ENCODE measurements at places on chromosomes 1 and 21.

GRCh38 chr1:219460896-219461815 lies 151.7 kb downstream of the ZC3H11B start:
- DNase-seq = no peak

DNA sequence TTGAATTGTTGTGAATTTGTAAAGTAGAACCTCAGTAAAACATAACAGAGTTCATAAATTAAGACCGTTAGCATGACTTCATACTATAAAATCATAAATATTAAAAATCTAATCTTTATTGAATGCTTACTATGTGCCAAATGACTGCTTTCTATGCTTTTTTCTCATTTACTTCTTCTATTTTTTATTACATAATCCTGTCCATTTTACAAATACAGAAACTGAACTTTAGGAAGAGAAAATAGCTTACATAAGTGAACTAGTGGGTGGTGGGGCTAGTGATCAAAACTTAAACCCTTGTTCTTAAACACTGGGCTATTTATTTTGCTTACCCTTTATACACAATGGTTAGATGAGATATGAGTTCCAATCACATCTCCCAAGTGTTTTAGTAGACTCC lies 122.3 kb downstream of the ZC3H11B start:
- DNase-seq = no peak

DNA sequence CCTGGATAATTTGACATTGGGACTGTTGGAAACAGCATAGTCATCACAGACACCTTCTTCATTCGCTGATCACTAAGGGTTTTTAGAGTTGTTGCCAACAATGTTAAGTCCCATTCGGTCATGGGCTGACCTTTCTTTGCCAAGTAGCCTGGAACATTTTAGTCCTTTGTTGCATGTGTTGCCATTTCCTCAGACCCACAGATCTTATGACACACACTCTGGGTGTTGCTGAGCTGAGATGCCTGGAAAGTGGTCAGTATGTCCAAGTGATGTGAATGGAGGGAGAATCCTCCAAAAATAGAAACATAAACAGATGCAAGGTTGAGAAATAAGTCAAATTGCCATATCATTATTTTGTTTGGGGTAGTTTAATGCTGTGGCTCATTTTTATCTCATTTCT lies 61.5 kb upstream of the GJA5 start:
- no peak for DNase-seq

- no peak for DNase-seq
These were observed 59.3 kb downstream of the AJAP1 start for GRCh38 chr1:4713669-4714068.

DNA sequence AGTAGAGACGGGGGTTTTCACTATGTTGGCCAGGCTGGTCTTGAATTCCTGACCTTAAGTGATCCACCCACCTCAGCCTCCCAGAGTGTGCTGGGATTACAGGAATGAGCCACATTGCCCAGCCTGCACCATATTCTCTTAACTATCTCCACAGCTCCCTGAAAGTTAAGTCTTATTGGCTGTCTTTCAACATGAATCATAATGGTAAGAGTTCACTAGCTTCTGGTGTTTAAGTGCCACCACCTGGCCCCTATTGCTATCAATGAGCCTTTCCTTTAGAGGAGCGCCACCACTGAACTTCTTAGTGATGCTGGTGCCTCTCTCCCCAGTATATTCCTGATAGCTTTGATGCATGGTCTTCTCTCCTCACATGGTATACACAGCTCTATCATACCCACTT lies 15.7 kb downstream of the ZFYVE9 start:
- DNase-seq = no peak

DNA sequence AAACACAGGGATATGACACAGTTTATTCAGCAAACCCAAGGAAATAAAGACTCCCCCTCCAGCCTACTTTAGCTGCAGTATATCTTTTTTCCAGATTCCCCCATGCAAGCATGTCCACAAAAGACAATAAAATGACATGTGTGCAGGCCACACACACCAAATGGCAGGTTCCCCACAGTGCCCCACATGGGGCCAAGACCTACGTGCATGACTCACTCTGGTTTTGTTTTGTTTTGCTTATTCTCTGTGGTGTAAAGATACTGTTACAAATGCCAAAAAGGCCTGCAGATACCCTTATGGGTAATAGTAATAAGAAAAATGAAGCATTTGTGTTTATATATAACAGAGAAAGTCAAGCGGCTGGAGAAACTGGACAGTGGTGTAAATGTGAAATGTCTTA lies 71.6 kb downstream of the RD3 start:
- DNase-seq = no peak

GRCh38 chr1:211345719-211346118 lies 19.1 kb downstream of the TRAF5 start:
- DNase-seq = no peak

DNA sequence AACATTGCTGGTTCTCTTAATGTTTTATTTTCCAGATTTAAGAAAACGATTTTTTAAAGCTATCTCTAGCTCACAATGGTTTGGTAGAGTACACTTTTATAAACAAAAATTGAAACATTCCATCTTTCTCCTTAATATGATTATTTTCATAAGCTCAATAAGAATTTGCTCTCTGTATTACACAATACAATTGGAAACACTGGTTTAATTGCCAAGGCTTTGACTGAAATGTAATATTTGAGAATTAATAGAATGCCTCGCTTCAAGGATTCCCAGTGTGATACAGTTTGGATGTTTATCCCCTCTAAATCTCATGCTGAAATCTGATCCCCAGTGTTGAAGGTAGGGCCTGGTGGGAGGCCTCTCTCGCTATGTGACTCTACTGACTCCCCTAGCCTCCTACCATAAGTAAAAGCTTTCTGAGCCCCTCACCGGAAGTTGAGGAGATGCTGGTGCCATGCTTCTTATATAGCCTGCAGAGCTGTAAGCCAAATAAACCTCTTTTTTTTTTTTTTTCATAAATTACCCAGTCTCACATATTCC lies 67.4 kb downstream of the DDAH1 start:
- no peak for DNase-seq

- no peak for DNase-seq
These were observed 87.5 kb upstream of the RGS1 start for GRCh38 chr1:192488058-192488457.

DNA sequence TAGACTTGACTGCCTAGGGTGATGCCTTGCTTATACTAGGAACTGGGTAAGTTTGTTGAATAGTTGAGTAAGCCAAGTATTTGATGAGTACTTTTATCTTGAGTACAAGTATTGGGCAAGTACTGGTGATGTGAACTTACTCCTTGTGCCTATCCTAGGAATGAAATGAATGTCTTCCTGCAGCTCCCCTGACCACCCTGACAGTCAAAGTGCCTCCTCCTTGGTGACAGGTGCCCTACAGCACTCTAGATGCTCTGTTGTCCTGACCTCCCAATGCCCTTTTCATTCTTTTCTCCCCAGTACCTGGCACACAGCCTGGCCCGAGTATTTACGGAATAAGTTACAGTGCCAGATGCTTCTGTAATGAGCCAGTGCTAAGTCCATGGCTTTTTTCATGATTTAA lies 25.5 kb downstream of the PCSK9 start:
- DNase-seq = no peak

DNA sequence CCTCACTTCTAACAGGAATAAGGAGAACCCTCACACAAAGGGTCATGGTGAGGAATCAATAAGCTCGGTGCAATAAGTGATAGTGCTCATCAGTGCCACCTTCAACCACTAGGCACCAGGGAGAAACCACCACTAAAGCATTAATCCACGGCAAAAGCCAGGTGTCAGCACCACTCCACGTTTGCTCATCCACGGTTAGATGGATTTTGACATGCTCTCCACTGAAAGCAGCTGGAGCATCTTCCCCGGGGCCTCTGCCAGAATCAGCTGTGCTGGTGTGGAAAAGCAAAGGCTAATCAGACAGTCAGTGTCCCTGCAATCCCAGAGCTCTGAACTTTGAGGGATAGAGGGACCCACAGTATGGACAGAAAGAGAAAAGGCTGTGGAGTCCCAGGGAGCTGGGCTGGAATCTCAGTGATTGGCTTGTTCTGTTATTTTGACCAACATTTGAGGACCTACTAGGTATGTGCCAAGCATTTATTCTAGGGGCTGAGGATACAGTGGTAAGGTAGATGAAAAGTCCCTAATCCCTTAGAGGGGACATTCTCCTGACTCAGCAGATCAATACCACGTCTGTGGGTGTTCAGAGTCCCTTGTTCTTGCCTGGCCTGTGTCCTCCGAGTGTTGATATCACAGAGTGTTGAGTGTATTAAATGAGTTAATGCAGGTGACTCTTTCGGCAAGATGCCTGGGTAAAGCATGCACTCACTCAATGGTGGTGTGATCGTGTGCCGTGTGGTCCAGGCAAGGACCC lies 41.3 kb downstream of the FHAD1 start:
- no peak for DNase-seq

GRCh38 chr1:41280202-41281032 lies 38.3 kb upstream of the SCMH1 start:
- no peak for DNase-seq

Data from stimulated activated CD4-positive, alpha-beta T cell treated with anti-CD3 and anti-CD28 coated beads, TNF-alpha, amount 100 ng/mL, for 48 hours (primary cell).